ENCODE measurements at places on chromosomes 4 and X.

- no peak for DNase-seq
These were observed 169.5 kb upstream of the SMARCAD1 start for GRCh38 chr4:94038195-94038594.

GRCh38 chr4:1981251-1982058, 27.3 kb downstream of the NELFA start:
- no peak for DNase-seq

DNA sequence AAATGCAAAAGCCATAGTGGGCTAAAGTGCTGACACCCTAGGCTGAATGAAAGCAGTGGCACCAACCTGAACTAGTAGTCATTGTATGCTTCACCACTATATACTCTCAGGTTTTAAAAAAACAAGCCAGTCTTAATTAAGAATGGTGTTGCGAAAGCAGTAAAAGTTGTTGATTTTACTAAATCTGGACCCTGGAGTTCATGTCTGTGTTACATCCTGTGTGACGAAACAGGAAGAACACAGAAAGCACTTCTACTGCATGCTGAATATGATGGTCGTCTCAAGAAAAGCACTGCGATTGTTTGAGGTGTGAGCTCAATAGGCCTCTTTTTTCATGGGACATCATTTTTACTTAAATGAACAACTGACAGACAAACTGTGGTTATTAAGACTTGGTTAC, 24.2 kb upstream of the GDPD2 start:
- DNase-seq, result no peak

GRCh38 chr4:184951668-184952160, 66.6 kb upstream of the HELT start:
- DNase-seq, result no peak

- no peak for DNase-seq
These were observed 821 bp upstream of the TMEM128 start for GRCh38 chr4:4248885-4249203.
